ENCODE measurements at places on chromosomes 13 and 19.

GRCh38 chr13:89628567-89628966, 1718.9 kb upstream of the MIR17HG start:
- no peak for DNase-seq

DNA sequence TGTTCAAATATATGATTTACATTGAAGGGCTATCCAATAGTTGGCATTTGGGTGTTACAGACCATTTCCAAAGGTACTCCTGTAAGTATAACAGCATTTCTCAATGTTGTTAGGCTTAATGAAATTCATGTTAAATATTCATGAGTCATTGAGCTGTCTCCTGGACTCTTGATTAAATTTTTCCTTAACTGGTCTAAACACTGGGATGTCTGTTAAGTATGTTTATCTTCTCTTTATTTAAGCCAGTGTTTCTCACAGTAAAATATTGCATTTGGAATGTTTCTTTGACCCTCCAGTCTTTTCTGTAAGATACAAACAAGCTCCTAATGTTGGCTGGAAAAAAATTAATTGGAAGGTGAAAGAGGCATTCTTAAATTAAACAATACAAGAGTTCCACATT, 402.5 kb upstream of the HTR2A start:
- DNase-seq, result no peak

- no peak for DNase-seq
Observed at GRCh38 chr19:33507021-33507956, 14.3 kb downstream of the PEPD start.

- DNase-seq, result no peak
Observed at GRCh38 chr13:27822873-27823311, 30.6 kb downstream of the GSX1 start.

- DNase-seq, result no peak
Observed at GRCh38 chr19:21705393-21705792, 62.0 kb downstream of the ZNF100 start.

GRCh38 chr19:30227661-30228112, 144.5 kb upstream of the ZNF536 start:
- DNase-seq, result peak; percentile 70

DNA sequence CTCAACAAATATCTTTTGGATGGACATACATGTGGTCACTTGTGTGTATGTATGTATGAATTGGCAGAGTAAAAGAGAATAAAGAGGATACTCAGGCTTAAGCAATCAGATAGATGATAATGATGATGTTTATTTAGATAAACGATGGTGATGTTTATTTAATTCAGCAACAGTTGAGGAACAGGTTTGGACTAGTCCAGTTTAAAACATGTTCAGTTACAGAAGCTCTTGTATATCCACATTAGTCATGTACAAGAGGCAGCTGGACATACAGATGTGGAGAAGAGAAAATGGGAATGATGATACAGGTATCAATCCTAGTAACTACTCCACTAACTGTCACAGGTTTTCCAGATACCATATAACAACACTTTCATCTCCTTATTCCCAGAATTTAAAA, 232.1 kb downstream of the DIAPH3 start:
- no peak for DNase-seq

GRCh38 chr19:7149956-7150705, 80.6 kb downstream of the ZNF557 start:
- peak; percentile 62 for DNase-seq

DNA sequence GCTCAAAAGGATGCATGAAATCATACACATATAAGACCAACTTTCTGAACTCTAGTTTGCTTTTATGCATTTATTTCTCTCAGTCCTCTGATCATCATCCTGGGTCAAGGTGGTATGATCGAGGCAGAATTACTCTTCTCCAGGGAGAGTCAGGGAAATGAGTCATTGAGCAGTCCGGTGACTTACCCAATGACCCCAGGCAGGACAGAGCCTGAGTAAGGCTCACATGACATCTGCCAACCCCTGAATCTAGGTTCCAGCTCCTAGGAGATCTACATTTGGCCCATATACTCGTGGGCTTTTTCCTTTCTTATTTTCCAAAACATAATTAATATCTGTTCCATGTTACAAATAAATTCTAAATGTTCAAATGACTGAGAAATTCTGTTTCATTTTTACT, 502.3 kb downstream of the FOXO1 start:
- no peak for DNase-seq

DNA sequence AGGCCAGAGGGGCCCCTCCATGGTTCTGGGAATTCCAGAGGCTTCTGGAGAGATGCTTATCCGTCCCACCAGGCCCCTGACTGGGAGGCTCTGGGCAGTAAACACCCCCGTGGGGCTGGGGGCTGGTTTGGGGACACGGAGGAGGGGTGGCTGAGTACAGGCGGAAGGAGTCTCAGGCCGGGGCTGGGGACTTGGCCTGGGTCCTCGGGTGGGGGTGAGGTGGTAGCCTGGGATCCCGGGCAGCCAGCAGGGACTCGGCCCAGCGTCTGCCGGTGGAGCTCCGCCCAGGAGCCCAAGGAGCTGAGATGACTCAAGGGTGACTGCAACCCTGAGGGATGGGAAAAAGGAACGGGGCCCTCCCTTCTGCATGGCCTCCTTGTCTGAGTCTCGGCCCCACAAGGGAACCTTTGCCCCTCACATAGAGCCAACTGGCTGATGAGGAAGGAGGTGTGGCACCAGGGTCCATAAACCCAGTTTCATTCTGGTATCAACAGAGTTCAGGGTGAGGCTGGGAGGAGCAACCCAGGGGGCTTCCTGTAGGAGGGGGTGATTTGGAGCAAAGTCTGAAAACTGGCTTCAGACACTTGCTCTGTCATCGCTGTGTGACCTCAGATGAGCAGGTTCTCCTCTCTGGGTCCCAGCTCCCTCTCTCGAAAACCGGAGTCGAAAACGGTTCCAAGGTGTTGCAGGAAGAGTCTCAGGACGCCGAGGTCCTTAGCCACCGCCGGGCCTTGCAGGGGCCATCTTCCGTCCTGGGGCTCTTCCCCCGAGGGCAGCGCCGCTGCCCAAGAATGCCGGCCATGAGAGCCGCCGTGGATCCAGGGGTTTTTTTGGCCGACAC, 809 bp downstream of the MISP start:
- no peak for DNase-seq

GRCh38 chr19:15759962-15760565, 22.3 kb downstream of the OR10H3 start:
- no peak for DNase-seq

DNA sequence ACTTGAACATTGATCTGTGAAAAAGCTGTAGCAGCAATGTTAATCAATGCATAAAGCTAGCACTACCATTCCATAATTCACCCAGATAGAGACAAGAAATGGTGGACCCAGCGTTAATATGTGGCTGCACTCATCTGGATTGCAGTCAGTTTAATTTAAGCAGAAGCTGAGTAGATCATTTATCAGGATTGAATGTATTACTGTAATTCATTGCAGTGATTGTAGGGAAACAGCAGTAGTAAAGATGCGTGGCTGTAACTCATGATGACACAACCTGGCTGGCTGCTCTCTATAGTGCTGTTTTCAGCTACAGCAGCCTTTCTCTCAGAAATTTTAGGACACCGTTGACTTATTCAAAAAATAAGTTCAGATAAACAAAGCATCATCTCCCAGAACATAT, 499.5 kb upstream of the SLITRK6 start:
- DNase-seq, result no peak

GRCh38 chr13:21427741-21428140, 31.4 kb downstream of the ZDHHC20 start:
- DNase-seq, result no peak

- DNase-seq, result no peak
Observed at GRCh38 chr13:47555235-47555634, 445.8 kb downstream of the SUCLA2 start.

- no peak for DNase-seq
Observed at GRCh38 chr13:83166550-83166949, 715.7 kb downstream of the SLITRK1 start.
